ENCODE measurements at places on chromosomes 16 and 17.

DNA sequence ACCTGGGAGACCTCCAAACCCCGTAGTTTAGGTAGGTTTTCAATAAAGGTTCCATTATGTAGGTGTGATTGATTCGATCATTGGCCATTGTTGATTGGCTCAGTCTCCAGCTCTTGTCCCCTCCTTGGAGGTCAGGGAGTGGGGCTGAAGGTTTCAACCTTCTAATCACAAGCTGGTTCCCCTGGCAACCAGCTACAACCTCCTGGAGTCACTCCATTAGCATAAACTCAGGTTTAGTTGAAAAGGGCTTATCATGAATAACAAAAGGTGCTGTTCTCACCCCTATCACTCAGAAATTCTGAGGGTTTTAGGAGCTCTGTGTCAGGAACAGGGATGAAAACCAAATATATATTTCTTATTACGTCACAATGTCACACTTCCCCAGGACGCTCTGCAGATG lies 28.5 kb downstream of the TMEM132E start:
- no peak for ATAC-seq

GRCh38 chr17:43588664-43589435 lies 42.7 kb upstream of the ETV4 start:
- ATAC-seq: no peak

DNA sequence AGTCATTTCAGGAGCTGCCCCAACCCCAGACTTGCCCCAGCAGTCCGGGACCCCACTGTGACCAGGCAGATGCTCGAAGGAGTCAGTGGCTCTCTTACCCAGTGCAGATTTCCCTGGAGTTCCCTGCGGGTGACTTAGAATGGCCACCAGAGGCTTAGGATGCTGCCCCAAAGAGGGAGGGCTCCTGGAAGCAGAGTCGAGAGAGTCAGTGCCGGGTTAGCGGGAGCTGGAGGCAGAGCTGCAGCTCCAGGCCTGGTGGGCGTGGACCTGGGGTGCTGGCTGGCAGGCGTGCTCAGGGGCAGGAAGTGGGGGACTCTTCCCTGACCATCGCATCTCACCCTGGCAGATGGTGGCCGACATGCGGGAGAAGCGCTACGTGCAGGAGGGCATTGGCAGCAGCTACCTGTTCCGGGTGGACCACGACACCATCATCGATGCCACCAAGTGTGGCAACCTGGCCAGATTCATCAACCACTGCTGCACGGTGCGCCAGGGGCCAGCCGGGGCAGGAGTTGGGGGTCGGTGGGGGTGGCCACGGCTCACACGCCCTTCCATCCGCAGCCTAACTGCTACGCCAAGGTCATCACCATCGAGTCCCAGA lies 1.6 kb upstream of the HSD3B7 start:
- ATAC-seq: no peak

GRCh38 chr17:6948562-6948961 lies 47.3 kb upstream of the ALOX12 start:
- peak; percentile 78 for ATAC-seq

DNA sequence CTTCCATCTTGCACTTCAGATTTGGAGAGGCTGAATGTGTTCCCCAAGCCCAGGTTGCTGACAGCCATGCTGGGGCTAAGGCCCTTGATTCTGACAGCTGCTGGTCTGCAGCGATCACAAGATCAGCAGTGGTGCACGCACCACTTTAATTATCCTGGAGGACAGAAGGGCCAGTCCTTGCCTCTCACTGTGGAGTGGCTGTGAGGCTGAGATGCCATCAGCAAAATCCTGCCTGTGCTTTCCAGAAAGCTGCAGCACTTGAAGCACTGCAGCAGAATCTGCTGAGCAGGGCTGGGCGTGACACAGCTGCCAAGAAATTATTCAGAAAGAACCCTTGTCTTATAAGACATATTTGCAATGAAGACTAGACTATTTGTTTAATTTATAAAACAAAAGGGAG lies 37.1 kb downstream of the NUP93 start:
- no peak for ATAC-seq

DNA sequence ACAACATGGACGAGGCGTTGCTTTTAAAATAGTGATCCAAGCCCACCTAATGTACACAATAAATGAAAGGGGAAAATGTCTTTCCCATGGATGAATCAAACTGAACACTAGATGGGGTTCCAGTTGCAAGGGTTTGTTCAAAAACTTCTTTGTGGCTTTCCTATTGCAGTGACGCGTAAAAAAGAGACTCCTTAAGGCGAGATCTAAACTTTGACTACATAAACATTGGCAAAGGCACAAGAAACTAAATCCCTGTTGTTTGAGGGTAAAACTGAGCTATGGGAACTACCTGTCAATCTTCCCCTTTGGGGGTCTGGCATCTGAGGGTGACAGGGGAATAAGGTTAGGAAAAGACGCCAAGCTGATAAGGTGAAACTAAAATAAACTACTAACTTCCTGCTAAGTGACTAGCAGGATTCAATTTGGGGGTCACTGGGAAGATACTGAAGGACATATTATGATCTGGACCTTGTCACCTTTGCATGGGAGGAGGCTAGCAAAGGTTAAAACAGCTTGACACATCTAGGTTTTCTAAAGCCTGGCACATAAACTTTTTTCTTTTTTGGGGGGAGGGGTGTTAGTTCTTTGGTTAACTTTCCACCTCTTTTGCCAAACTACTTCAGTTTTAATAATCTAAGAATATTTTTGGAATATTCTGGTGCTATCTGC lies 4.7 kb downstream of the SALL1 start:
- ATAC-seq: no peak

- no peak for ATAC-seq
Observed at GRCh38 chr17:47189732-47190237, 690 bp upstream of the CDC27 start.

GRCh38 chr16:5030251-5030870 lies 3.4 kb downstream of the NAGPA start:
- ATAC-seq: no peak

DNA sequence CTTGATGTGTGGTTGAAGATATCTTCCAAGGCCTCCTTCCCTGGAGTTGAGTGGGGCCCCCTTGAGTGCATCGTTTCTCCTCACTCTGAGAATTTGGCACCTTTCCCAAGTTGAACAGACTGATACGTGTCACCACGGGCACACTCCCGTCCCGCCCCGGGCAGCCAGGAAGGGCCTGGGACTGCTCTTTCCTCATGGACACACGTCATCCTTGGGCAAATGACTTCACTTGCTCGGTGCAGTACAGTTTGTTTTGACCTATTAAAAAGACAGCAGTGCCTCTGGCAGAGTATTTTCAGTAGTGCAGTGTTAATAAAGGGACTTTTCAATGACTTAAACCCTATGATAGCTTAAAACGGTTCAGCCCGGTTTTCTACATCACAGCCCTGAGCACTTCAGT lies 59.9 kb downstream of the SEC14L1 start:
- ATAC-seq: peak; percentile 93

DNA sequence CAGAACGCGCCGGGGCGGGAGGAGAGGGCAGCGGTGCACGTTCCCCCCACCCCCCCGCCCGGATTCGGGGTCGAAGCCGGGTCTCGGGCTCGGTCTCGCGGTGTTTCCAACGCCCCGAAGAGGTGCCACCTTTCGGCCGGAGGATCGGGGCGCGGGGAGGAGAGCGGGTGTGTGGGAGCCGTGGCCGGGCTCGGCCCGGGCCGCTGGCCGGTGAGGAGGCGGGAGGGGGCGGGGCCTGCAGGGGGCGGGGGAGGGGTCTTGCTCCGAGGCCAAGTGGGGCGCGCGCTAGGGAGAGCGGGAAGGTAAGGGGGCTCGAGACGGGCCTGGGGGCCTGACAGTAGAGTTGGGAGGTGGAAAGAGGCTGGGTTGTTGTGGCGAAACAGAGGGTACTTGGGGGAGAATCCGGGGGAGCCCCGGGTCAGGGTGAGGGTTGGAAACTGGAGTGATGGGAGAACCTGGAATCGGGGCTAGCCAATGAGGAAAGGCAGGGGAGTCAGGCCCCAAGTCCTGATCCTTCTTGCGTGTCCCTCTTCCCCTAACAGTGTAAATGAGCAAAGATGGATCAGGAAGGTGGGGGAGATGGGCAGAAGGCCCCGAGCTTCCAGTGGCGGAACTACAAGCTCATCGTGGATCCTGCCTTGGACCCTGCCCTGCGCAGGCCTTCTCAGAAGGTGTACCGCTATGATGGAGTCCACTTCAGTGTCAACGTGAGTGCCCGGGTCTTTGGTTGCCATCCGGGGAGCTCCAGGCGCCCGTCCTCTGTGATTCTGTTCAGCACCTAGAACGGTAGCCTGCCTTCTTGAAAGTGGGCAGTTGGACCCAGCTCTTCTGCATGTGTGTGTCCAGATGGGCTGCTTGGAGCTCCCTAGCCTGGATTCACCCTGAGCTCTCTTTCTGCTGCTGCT lies 873 bp downstream of the SETD1A start:
- no peak for ATAC-seq

- no peak for ATAC-seq
Observed at GRCh38 chr17:77378318-77379064, 237.7 kb downstream of the SEC14L1 start.

DNA sequence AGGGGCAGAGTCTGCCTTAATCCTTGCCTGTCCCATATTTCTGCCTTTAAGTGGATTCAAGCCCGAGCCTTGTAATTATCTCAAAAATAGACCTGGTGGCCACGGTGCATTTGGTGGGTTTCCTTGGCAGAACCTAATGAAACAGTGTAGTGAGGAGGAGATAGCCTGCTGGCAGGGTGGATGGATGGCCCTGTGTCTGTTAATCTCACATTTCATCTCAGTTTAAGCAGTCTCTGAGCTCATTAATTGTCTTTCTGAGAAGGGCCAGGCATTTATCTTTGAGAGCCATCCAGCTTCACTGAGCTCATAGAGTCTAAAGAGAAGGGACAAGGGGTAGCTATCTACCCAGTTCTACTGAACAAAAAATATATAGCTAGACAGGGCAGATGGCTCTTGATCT lies 364.0 kb upstream of the EEF2KMT start:
- ATAC-seq: no peak

- ATAC-seq: no peak
Observed at GRCh38 chr16:69181-69580, 3.2 kb downstream of the RHBDF1 start.

- ATAC-seq: no peak
Observed at GRCh38 chr17:77679589-77679988, 278.9 kb upstream of the TNRC6C start.

DNA sequence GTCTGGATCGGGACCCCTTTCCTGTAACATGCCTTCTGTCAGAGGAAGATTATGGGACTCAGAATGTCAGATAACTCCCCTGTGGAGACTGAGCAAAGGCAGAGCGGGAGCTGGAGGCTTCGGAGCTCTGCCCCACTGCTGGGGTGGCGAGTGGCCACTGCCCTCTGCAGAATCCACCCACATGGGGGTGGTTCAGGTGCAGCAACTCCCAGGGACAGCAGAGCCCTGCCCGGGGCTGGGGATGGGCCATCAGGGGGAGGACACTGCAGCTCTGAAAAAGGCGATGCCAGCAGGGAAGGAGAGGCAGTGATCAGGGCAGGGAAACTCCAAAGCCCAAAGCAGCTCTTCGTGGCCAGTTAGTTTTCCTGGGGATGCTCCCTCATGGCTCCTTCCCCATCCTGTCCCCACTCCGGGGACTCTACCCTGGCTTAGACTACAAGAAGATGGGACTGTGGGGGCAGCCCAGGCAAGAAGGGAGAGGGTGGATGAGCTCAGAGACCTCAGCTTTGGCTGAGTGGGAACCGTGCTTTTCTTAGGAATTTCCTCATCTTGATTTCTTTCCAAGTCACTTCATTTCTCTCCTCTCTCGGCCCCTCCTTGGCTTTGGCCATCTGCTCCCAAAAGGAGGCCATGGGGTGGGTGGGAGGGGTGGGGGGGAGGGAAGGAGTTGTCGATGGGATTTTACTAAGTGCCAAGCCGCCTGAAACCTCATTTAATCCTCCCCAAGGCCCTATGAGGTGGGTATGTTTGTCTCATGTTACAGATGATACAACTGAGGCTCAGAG lies 4.0 kb downstream of the CA4 start:
- ATAC-seq: no peak

GRCh38 chr16:50173316-50173715 lies 20.2 kb downstream of the TENT4B start:
- no peak for ATAC-seq

Data from esophagus mucosa (tissue), 1 donor.